ENCODE measurements at places on chromosomes 4 and X. TPM values are rescaled to one million over a fixed set of nuclear protein-coding genes. Genes with fewer than 3 reads are reported as not detected.

The APOOL gene
- 3.1 TPM for total RNA-seq

The ARAP2 gene
- total RNA-seq, result 1.1 TPM

The MID1 gene
- total RNA-seq, result 11.5 TPM

The PSMD10 gene
- 101 TPM for total RNA-seq

The PGAM4 gene
- total RNA-seq, result not detected

Measured in bladder microvascular endothelial cell (primary cell).